ENCODE measurements at places on chromosomes 2 and 18. TPM values are rescaled to one million over a fixed set of nuclear protein-coding genes. Genes with fewer than 3 reads are reported as not detected.

Gene APOB
- not detected for total RNA-seq

Gene CRYGC
- not detected for total RNA-seq

Gene ACTR1B
- 76.6 TPM for total RNA-seq

Gene ATOH8
- not detected for total RNA-seq

Gene PLCL1
- total RNA-seq: 0.71 TPM
